ENCODE measurements at places on chromosomes 3 and 15.

- DNase-seq = no peak
- H3K4me1 ChIP-seq = no peaks in the 10 kb centered on the region
- H3K27ac ChIP-seq = no peak overlapping the region
- H3K36me3 ChIP-seq = peaks cover 14% of the 10 kb centered on the region
Measured at GRCh38 chr15:99307735-99308134, 56.5 kb downstream of the LRRC28 start.

DNA sequence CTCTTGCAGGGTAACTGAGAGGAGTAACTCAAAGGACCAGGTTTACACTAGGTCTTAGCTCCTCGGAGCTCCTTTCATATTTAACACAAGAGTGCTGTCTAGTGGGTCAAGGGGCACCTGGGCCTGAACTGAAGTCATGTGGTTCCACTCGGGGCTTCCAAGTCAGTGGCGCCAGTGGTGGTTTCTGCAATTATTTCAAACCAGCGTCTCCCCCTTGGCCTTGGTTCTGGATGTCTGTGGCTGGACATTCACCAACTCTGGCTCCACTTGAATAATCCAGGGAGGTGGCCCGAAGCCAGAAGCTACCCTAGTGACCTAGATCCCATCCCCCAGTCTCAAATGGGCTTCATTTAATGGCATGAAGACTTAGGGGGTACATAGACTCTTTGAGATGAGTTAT, 144.3 kb upstream of the ADAMTS9 start:
- H3K4me3 ChIP-seq = no peak overlapping the region
- H3K27ac ChIP-seq = no peak overlapping the region
- H3K36me3 ChIP-seq = no peaks in the 10 kb centered on the region
- H3K27me3 ChIP-seq = no peaks in the 10 kb centered on the region

DNA sequence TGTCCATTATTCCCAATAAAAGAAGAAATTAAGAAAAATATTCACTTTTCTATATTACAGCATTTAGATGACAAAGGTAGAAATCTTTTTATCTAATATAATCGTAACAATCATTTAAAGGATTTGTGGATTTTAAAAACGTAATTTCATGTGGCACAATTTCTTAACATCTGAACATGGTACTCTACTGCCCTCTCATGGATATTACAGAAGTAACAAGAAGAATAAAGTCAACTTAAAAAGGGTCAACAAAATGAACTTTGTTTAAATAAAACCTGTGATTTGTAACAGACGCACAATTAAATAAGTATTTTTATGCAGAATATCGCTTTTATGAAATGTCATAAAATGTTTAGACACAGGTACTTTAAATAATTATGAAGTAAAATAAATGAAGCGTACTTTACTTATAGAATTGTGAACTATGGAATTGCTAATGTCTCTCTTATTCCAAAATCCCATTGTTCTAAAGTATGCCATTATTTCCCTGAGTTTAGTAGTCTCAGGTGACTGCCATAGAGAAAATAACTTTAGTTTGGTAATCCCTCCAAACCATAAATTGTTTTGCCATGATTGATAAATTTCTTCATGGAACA, 366.8 kb upstream of the ZNF385D start:
- no peaks in the 10 kb centered on the region for H3K4me1 ChIP-seq
- H3K4me3 ChIP-seq = no peak overlapping the region
- no peaks in the 10 kb centered on the region for H3K36me3 ChIP-seq
- H3K27me3 ChIP-seq = no peaks in the 10 kb centered on the region
- DNase-seq = no peak

DNA sequence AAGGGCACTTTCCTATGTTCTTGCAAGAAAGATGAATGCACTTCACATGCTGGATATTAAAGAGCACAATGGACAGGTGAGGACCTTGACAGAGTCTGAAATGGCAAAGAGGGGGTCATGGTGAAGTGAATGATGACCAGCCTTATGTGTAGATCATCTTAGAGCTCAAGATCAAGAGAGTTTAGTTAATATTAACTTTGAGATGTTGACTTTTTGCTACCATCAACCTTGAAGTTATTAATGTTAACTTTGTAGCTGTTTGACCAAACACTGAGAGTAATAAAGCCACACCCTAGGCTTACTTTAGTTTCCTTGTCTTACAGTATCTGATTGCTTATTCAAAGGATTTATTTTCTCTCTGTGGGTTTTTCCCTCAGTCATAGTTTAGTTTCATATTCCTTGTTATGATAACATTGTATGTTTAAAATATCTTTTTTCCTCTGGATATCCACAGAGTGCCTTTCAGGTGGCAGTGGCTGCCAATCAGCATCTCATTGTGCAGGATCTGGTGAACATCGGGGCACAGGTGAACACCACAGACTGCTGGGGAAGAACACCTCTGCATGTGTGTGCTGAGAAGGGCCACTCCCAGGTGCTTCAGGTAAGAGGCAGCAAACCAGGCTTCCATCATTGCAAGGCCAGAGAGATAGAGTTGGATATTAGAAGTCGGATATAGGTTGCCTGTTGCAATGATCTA, 5.4 kb downstream of the NFKBIZ start:
- no peak overlapping the region for H3K4me3 ChIP-seq
- no peak overlapping the region for H3K27ac ChIP-seq
- H3K27me3 ChIP-seq = no peaks in the 10 kb centered on the region

GRCh38 chr3:12993517-12994356, 79.5 kb downstream of the IQSEC1 start:
- DNase-seq = no peak
- no peaks in the 10 kb centered on the region for H3K27me3 ChIP-seq
- no peaks in the 10 kb centered on the region for H3K36me3 ChIP-seq
- H3K4me3 ChIP-seq = peak overlapping the region; percentile 97

DNA sequence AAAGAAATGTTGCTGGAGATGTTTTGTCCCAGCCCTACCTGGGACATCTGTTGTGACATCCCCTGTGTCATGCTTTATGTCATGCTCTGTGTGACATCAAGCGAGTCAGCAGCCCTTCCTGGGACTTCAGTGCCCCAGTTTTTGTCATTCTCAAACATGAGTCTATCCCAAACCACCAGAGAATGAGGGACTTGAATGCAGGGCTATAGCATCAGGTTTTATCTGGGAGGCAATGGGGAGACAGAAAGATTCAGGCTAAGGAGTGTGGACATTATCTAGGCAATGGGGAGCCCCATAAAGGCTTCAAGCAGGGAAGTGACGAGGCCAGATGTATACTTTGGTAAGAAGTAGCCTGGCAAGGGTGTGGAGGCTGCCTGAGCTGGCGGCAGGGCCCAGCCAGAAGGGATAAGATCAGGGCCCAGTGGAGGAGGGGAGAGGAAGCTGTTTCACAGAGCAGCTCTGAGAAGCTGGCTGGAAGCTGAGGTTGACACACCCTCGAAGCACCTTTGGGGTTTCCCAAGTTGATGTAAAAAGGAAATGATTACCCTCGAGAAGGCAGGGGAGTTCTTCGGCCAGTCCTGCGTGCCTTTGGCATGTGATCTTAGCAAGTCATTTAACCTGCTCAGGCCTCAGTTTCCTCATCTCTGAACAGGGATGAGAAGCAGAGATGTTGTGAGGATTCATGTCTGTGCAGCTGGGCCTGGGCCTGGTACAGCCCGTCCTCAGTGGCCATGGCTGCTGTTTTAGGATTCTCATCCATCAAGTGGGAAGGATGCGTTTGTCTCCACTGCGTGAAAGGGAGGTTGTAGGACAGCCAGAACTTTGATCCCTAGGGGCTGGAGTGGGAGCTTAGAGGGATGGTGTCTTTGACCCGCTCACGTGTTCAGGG, 34.3 kb downstream of the IRAK2 start:
- no peaks in the 10 kb centered on the region for H3K27me3 ChIP-seq
- DNase-seq = peak; percentile 23
- no peak overlapping the region for H3K27ac ChIP-seq
- H3K4me3 ChIP-seq = no peak overlapping the region

- no peak overlapping the region for H3K27ac ChIP-seq
- peak; percentile 59 for DNase-seq
- H3K4me3 ChIP-seq = no peak overlapping the region
- no peaks in the 10 kb centered on the region for H3K36me3 ChIP-seq
- H3K27me3 ChIP-seq = peaks cover 5% of the 10 kb centered on the region
- no peaks in the 10 kb centered on the region for H3K4me1 ChIP-seq
Measured at GRCh38 chr3:159273608-159274007, 471.8 kb downstream of the MFSD1 start.
